ENCODE measurements at places on chromosomes 5 and 9.
A peak's percentile ranks its signal among the peaks of the same experiment; 100 is the strongest.

DNA sequence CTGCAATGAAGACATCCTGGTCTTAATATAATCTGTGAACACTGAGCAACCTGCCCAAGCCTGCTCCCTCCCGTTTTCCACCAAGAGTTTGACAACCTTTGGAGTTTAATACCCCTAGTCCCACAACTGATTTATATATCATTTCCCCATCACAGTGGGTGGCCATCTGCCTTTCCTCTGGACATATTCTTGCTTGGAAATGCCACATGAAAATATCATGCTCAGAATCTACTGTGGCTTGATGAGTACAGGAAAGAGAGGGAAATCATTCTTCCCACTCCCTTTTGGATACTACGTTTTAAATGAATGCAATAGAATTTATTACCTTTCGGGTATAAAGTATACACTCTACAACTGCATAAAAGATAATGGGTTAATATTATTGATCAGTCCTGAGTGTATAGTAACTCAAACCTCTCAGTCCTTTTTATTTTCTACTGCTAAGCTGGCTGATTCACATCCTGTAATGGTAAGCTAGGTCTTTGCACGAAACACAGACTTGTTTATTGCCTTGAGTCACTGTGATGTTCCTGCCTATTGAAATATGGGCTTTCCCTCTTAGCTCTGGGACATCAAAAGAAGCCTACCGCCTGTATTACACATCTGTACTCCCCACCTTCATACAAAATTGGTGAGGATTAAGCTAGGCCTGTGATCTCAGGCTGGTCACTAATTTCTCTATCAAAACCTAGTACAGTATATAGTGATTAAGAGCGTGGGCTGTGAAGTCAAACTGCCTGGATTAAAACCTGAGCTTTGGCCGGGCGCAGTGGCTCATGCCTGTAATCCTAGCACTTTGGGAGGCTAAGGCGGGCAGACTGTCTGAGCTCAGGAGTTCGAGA, 67.6 kb upstream of the NR5A1 start:
- no peak for DNase-seq

DNA sequence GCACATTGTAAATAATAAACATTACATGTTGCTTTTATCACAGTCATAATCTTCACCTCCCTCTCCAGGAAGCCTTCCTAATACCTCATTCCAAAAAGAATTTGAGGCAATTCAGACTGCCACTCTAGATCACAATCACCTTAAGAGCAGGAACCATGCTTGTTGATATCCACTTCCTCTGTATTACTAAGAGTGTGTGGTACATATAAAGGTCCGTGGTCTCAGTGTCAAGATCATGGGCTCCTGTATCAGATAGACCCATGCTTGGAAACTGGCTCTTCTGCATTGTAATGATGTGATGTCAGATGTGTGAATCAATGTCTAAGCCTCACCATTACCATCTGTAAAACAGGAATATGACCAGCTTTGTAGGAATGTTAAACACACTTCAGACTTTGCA, 114.1 kb downstream of the SPOCK1 start:
- DNase-seq: no peak

DNA sequence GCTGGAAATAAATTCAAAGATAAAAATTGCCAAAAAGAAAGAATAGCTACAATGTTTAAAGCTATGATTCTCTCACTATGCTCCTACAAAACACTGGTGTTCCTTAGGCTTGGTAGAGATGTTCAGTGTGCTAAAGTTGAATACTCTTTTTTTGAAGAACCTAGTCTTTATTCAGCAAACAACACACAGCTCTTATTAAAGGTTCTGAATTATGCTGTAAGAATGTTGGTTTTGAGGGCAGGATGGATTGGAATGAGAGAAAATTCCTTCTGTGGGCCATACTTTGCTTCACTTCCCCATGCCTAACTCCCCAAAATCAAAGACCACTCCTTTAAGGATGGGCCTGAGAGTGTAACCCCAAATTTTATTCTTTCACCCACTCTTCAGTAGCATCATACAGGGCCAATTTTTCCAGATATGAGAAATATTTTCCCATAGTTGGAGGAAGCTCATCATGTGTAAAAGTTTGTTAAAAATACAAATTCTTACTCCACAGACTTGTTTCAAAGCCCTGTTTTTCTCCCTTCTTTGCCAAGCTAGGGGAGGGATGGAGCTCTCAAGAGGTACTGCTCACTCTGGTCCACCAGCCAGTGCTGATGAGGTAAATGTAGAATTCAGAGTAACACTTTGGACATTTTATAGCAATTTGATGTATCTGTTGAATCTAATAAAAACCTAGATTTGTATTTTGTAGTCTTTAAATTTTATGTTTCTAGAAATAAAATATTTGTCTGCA, 99.3 kb downstream of the GDNF start:
- no peak for DNase-seq

DNA sequence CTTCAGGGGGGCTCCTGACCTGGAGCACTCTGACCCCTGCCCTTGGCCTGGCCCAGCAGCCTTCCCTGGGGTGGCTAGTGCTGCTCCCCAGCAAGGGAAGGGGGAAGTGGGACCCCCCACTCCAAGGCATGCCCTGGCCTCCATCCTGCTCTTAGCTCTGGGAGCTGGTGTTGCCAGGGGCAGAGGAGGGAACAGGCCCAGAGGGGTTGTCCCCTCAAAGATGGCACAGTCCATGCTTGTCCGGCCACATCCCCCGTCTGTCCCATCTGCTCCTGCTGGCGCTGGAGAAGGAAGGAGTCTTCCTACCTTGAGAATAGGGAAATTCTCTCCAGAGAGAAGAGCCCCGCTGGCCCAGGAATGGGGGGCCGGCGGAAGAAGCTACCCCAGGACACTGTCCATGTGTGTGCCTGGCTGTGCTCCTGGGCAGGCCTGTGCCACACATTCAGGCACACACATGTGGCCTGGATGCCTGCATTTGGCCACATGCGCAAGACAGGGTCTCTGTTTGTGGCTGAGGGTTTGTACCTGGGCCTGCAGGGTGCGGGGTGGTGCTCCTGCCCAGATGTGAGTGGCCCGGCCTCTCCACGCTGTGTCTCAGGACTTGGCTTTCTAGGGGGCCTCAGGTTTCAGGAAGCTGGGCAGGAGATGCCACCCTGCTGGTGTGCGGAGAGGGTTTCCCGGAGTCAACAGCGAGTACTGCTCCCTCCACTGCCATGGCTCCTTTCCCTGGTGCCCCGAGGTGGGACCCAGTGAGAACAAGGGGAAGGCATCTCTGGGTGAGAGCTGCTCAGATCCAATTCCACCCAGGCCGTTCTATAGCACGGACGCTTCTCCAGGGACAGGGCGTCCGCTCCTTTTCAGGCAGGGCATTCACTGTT, 247.1 kb downstream of the PBX3 start:
- no peak for DNase-seq

DNA sequence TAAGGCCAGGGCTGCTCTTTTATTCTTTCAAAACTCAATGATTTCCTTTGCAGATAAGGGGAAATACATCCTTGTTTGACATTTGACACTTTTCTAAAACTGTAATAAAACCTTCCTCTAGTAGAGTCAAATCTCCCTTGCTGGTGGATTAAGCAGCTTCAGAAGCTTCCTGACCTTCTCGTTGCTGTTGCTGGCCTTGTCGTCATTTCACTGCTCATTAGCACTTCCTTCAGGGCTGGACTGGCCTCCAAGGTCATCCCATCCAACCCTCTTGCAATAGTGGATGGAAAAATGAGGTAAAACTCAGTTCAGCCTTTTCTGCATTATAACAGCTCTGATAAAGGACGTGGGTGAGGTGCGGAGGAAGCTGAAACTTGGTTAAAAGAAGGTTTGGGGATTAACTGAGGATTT, 1.1 kb upstream of the ADAMTSL1 start:
- DNase-seq: no peak

DNA sequence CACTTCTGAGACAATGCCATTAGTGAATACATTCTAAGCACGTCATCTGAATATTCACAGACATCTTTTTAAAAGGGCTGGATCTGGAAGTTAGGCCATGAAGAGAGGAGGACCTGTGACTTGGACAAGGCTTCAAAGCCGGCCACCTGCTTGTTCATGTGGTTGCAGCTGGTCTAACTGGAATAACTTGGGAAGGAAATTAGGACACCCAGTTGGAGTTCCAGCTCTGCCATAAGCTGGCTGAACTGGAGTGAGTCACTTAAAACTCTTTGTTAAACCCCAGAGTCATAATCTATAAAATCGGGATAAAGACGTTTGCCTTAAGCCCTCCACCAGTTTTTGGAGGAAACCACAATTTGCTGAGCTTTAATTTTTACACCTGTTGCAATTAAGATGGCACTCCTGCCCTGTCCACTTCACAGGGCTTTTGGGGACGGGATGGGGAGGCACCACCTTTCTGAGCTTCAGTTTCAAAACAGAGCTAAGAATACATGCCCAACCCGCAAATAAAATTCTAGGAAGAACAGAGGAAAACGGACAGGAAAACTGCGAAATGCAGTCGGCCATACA, 536 bp upstream of the STX17 start:
- no peak for DNase-seq

DNA sequence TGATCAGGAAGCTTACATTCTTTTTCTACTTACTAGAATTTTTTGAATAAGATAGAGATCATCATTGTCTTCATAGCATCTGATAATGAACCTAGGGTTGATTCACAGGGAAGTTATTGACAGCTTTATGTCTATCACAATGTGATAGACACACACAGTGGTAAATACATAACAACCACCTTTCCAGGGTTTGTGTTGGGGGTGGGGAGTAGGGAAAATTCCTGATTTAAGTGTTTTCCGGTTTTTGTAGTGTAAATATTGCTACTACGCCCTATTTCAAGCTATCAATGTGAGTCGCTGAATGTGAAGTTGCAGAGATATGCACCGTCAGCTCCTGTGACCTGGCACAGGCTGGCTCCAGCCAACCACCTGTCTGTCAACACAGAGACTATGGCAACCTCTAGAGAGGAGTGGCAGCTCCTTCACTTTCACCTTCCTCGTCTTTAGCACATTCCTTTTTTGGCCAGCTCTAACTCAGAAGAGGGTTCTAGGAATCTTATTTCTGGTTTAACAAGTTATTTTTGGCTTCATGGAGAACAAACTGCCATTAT, 224.9 kb downstream of the MAT2B start:
- DNase-seq: no peak

GRCh38 chr5:32932241-32932935, 221.3 kb downstream of the NPR3 start:
- DNase-seq: no peak

- peak; percentile 43 for DNase-seq
Measured at GRCh38 chr9:133149130-133150015, 14.3 kb downstream of the GBGT1 start.

DNA sequence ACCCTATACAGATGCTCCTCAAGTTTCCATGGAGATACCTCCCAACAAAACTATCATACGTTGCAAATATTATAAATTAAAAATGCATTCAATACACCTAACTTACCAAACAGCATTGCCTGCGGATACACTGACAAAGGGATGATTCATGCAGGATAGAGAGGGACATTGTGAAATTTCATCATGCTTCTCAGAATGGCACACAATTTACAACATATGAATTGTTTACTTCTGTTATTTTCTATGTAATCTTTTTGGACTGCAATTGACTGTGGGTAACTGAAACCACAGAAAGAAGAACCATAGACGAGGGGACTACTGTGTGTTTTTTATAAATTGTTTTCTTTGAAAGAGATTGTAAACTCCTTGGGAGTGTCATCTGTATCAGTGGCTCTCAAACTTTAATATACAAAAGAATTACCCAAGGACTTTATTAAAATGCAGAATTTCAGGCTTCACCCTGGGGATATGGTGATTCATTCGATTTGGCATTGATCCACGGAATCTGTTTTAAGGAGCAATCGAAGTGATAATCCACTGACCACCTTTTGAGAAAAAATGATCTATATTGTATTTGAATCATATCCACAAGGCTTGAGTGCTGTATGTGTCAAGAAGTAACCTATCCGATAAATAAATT, 146.4 kb downstream of the SGCD start:
- no peak for DNase-seq

GRCh38 chr5:150703762-150704161, 2.9 kb upstream of the RBM22 start:
- DNase-seq: no peak

GRCh38 chr5:170747357-170747756, 36.2 kb upstream of the GABRP start:
- DNase-seq: no peak

DNA sequence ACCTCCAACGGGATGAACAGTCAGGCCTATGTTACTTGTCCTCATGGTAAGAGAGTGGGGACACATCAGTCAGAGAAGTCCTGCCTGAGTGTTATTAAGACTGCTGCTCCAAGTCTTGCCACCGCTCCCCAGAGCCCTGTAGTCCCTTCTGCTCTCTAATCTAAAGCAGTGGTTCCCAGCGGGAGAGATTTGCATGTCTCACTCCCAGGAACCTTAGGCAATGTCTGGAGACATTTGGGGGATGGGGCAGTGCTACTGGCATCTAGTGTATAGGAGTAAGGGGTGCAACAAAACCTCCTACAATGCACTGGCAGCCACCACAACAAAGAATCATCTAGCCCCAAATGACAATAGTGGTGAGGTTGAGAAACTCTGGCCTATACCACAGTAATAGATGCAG, 2.6 kb upstream of the SVEP1 start:
- no peak for DNase-seq

DNA sequence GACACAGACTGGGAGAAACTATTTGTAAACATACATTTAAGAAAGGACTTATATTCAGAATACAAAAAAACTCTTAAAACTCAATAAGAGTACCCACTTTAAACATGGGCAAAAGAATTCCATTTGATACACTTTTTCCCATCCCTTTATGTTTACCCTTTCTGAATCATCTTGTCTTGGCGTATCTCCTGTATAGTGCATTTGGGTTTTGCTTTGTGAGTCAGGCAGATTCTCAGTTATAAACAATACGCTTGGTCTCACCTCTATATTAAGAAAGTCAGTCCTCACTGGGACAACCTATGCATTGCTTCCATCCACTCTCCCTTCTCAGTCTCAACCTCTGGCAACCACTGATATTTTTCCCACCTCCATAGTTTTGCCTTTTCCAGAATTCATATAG, 27.3 kb upstream of the ADAMTS6 start:
- DNase-seq: no peak

DNA sequence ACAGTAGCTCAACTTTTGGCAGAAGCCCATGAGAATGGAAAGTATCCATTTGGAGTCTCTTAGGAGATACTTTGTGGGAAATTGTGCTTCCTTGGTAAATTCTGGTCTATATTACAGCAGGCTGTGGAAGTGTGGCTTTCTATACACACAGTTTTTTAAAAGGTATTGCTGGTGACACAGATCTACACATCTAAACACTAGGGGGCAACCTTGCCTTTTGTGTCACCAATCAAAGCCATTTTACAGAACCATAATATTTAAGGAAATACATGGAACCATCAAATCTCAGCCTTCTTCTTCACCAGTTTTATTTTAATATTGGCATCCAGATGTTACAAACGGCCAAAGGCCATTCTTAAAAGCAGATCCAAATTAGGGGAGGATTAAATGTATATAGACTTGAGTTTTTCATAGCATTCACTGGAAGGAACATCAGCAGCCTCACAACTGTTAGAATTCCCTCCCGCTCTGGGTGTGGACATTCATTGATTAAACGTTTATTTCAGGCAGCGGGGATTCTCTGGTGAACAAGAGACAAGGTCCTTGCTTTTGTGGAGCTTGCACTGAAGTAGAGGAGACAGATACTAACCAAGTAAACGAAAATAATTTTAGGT, 132.4 kb upstream of the EPB41L4A start:
- no peak for DNase-seq

GRCh38 chr5:147912011-147912410, 5.7 kb upstream of the C5orf46 start:
- no peak for DNase-seq

- no peak for DNase-seq
Measured at GRCh38 chr5:78280261-78280660, 14.2 kb downstream of the AP3B1 start.

- DNase-seq: peak; percentile 38
Measured at GRCh38 chr9:114223564-114224246, 68.4 kb downstream of the COL27A1 start.

- DNase-seq: peak; percentile 12
Measured at GRCh38 chr5:67303356-67303755, 106.8 kb upstream of the CD180 start.
